ENCODE measurements at places on chromosomes 5 and 9.

DNA sequence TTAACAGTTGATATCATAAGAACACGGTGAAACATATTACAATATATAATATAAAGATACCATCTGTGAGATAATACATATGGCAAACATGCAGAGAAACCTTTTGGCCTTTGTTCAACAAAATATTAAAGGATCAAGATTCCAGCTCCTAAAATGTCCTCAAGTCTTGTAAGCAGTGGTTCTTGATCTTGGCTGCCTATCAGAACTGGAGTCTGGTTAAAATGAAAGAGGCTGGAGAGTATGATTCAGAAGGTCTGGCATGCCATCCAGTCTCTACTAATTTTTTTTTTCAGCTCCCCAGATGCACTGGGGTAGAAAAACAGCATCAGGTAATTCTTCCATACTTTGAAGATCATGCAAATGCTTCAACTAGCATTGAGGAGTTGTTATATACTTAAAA lies 83.2 kb downstream of the TNC start:
- no peak for DNase-seq

DNA sequence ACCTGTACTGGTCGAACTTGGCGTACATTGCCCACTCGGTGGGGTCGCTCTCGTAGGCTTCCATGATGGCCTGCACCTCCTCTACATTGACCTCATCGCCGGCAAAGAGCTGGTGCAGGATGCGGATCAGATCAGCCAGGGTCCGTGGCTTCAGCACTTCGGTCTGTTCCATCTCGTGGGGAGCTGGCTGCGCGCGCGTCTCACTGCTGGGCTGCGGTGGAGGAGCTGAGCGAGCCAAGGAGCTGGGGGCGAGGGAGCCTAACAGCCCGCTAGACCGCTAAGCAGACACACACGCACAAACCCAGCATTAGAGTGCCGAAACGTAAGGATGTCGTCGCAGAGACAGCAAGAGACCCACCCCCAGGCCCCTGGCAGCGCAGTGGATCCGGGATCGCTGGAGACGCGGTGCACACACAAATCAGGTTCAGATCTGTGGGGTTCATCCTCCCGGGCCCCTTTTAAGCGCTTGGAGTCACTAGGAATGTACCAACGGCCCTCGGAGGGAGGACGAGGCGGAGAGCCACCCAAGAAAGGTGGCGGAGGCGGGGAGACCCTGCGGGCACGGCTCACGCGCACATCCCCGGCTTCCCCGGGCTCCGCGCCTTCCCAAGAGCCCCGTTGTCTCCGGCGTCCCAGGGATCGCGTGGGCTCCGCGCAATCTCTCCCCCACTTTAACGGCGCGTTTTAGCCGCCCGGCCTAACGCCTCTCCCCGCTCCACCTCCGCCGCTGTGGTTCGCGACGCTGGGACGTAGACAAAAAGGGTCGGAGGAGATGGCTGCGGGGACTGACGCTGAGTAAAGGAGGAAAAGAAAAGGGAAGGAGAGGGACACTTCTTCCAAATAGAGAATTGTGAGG lies at the start of gene CDO1:
Gene CDO1 (minus strand): TSS at position 434 of the 856 bp plus-strand sequence. CDS start 262 bp downstream, at position 172.
- no peak for DNase-seq

DNA sequence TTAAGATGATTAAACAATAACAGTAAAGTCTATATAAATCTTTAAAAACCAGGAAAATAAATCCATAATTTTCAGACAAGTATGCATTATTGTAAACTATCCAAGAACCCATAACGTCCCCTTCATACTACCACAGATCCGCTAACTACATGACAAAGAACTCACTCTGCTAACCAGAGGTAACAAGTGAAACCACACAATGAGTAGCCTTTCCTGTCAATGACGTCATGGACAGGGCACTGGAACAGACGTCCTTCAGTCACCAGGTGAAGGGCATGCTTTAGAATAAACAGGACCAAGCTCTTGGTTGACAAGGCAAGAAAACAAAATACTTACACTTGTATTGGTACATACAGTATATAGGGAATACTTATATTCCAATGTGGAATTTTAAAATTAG lies 45.2 kb downstream of the RNF130 start:
- no peak for DNase-seq

DNA sequence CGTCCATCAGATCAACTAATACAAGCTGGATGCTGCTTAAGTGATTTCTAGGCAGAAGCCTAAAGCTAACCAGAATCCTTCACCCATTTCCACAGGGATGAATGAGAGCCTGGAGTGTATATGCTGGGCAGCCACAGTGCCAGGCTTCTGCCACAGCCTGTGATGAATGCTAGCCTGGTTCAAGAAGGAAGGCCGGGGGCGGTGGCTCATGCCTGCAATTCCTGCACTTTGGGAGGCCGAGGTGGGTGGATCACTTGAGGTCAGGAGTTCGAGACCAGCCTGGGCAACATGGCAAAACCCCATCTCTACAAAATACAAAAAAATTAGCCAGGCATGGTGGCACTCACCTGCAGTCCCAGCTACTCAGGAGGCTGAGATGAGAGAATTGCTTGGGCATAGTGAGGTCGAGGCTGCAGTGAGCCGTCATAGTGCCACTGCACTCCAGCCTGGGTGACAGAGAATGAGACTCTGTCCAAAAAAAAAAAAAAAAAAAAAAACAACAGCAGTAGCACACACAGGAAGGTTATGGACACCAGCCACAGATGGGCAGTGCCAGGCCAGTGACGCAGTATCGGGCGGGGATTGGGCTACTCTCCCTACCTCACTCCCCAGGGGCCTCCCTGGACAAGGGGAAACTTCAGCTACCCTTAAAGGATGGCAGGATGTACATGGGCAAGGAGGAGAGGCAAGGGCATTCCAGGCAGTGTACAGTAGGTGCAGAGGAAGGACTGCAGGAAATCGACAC lies 23.1 kb upstream of the HMCN2 start:
- no peak for DNase-seq

GRCh38 chr5:128408622-128409021 lies 129.4 kb downstream of the FBN2 start:
- DNase-seq = no peak

DNA sequence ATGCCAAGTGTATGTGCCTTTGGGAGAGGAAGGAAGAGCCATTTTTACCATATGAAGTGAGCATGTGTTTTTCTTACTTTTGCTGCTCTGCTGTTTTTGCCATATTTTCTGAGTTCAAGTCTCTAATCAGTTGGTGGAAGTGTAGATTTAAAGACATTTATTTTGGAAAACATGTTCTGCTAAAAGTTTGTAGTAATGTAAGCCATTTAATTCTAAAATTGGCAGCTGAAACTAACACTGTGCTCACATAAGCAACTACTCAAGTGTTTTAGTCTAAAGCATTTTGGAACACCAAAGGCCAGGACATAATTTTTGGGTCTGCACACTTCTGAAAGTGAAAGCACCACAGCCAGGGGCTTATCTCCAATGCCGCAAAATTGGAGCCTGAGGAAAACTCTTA lies 363.4 kb upstream of the ZNF608 start:
- no peak for DNase-seq

DNA sequence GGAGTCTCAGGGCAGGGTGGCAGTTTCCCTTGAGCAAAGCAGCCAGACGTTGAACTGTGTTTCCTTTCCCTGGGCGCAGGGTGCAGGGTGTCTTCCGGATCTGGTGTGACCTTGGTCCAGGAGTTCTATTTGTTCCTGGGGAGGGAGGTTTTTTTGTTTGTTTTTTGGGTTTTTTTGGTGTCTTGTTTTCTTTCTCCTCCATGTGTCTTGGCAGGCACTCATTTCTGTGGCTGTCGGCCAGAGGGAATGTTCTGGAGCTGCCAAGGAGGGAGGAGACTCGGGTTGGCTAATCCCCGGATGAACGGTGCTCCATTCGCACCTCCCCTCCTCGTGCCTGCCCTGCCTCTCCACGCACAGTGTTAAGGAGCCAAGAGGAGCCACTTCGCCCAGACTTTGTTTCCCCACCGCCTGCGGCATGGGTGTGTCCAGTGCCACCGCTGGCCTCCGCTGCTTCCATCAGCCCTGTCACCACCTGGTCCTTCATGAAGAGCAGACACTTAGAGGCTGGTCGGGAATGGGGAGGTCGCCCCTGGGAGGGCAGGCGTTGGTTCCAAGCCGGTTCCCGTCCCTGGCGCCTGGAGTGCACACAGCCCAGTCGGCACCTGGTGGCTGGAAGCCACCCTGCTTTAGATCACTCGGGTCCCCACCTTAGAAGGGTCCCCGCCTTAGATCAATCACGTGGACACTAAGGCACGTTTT lies 3.5 kb upstream of the PHYHD1 start:
- no peak for DNase-seq

DNA sequence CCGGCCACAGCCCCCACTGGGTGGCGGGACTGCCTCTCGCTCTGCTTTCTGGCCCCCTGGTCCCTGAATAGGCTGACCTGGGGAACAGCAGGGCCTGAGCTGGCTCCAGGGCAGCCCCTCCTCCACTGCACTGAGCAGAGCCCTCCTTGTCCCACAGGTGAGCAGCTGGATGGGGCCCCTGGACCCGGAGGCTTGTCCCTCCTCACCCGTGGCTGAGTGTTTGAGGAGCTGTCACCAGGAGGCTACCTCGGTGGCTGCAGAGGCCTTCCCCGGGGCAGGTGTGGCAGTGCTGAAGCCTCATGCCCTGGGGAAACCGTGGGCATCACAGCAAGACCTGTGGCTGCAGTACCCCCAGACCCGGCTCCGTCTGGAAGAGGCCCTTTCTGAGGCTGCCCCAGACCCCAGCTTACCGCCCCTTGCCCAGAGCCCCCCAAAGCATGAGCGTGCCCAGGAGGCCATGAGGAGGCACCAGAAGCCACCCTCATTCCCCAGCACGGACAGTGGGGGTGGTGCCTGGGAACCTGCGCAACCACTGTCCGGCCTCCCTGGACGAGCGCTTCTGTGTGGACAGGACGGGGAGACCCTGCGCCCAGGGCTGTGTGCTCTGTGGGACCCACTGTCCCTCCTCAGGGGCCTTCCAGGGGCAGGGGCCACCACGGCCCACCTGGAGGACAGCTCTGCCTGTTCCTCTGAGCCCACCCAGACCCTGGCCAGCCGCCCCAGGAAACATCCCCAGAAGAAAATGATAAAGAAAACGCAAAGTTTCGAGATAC lies 28.5 kb upstream of the LRRC14B start:
- DNase-seq = no peak

- no peak for DNase-seq
Observed at GRCh38 chr9:136725612-136726011, 13.2 kb downstream of the DIPK1B start.

DNA sequence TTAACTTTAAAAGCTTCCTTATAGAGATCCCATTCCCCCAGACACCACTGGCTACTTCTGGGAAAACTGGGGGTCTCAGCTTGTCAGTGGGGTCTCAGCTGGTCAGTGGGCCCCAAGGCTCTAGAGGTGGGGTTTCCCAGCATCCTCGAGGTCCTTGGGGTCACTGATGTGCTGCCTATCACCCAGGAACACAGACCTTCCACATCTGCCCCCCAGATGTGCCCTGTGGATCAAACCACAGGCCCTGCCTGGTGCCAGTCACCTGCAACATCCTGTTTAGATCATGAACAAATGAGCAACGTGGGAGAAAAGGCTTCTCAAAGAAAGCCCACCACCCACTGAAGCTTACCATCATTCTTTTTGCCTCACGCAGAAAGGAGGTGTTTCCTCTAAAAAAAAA lies 165.6 kb upstream of the FSTL4 start:
- no peak for DNase-seq

DNA sequence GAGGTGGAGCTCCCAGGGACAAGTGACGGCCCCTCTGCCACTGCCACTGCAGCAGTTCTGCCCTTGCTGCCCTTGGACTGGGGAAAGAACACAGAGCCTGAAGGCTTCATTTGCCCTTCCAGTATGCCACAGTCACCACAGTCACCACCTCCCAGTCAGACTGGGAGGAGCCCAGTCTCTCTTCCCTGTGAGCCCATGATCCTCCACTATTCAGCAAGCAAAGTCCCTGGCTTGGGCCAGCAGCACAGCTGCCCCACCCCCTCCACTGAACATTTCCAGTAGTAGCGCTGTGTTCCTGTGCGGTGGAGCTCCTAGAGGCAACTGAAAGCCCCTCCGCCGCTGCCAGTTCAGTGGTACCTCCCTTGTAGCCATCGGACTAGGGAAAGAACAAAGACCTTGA lies 329.4 kb downstream of the MAN2A1 start:
- no peak for DNase-seq

DNA sequence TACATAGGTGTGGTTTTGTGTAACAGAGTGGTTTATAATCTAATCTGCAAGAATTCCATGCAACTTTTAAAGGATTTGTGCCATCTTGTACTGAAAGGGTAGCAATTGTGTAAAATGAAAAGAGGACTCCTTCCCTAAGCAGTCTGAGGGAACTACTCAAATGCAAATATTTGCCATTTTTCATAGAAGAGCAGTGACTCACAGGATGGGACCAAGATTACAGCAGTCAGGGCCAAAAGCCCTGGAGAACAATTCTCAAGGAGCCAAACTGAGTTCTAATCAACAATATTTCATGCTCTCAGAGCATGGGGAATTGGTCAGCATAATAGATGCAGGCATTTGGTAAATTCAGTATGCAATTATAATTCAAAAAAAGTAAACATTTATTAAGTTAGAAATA lies 495.8 kb downstream of the CHSY3 start:
- no peak for DNase-seq

- DNase-seq = no peak
Observed at GRCh38 chr5:31887556-31887955, 248.6 kb downstream of the PDZD2 start.

DNA sequence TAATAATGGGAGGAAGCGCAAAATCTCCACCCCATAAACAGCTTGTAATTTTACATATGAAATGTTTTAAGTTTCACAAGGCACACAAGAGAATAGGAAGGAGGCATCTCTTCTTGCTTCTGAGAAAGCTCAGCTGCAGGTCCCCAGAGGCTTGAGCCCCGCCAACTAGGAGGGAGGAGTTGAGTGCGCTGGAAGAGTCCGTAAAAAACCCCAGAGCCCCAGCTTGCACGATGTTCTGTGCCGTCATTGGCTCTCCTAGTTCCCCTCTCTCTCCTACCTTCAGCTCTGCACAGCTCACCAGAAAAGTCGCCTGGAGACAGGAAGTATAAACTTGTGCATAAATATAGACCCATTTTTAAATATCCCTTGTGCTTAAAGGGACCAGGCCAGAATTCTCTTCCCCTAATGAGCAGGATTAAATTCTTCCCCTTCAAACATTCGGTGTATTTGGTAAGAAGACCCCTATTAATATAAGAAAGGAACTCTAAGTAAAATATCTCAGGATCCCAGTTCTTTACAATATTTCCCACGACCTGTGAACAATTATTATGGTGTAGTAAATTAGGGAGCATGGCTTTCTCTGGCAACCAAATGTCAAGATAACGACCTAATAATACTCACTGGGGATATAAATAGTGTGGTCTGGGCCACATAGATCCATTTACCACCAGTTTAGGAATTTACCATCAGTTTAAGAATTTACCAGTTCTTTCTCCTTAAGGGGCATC lies 13.7 kb downstream of the GLRX start:
- peak; percentile 55 for DNase-seq

- DNase-seq = no peak
Observed at GRCh38 chr5:77719666-77720363, 56.3 kb downstream of the TBCA start.
